CD4-positive, alpha-beta T cell treated with Interleukin-6 at 100 ng/mL for 8 hours (primary cell): ENCODE measurements at places on chromosomes 5 and 9.
A peak's percentile ranks its signal among the peaks of the same experiment; 100 is the strongest.

- no peak for DNase-seq
Observed at GRCh38 chr5:17037751-17038150, 101.7 kb upstream of the MYO10 start.

DNA sequence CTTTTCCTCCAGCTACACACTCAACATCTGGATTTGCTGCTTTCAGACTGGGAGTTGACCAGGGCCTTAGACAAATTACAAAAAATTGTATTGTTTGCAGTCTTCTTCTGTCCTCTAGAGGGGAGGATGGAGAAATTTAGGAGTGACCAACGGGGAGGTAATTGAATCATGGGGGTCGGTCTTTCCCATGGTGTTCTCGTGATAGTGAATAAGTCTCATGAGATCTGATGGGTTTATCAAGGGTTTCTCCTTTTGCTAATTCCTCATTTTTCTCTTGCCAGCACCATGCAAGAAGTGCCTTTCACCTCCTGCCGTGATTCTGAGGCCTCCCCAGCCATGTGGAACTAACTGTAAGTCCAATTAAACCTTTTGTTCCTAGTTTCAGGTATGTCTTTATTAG is 4.2 kb downstream of the IFNA8 start:
- no peak for DNase-seq

DNA sequence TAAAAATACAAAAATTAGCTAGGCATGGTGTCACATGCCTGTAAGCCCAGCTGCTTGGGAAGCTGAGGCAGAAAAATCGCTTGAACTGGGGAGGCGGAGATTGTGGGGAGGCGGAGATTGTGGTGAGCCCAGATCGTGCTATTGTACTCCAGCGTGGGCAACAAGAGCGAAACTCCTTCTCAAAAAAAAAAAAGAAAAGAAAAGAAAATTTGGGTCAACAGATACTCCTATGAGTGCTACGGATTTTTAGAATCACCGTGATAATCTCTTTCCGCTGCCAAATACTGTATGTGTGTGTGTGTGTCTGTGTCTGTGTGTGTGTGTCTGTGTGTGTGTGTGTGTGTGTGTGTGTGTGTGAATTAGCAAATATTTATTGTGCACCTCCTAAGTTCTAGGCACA is 64.4 kb downstream of the ARRDC3 start:
- peak; percentile 6 for DNase-seq

DNA sequence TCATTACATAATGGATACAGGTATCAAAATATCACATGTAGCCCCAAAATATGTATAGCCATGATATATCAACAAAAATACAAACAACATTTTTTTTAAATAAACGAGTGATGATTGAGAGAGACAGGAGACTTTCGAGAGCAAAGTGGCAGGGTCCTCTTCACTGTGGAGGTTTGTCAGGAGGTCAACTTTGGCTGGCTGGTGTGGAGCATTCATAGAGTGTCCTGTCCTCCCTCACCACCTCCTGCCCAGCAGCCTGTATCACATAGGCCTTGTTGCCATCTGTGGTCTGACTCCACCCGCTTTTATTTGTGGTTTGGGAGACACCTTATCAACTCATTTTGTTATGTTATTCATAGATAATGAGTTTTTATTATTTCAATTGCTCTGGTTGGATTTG is 206.9 kb downstream of the SYK start:
- DNase-seq, result no peak

DNA sequence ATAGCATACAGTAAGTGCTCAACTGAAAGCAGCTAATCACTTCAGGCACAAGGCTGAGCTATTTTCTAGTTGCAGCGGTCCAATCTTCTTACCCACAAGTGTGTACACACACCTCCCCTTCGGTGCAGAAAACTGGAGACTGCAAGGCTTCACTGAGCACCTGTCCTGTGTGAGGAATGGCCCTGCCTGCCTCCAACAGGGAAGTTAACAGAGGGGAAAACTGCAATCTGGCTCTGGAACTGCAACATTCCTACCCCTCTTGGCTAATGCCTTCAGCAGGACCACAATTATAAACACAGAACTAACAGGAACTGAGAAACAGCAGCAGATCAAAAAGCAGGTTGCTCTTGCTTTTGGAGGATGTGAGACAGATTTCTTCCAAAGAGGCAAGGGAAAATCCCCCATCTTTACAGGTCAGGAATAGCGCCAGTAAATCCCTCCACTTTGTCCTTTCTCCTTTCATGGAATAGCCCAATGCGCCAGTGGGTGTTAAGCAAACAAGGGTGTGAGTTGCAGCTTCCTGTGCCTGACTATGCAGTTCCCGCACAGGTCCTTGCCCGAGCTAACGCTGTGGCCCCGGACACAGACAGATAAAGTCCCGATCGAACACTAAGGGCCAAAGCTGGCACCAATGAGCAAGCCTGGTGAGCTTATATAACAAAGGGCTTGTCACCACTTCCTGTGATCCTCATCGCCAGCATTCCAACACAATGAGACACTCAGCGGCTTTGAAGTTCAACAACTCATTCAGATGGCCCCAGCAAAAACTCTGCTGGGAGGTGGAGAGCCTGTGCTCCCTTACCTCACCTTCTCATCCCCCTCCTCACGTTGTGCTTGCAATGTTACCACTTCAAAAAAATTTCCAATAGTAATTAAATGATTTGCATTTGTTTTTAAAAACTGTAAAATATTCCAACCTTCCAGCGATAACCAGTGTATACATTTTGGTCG is 21.5 kb downstream of the SHB start:
- DNase-seq, result no peak

- DNase-seq, result no peak
Observed at GRCh38 chr5:140345919-140346347, 470 bp downstream of the HBEGF start.

DNA sequence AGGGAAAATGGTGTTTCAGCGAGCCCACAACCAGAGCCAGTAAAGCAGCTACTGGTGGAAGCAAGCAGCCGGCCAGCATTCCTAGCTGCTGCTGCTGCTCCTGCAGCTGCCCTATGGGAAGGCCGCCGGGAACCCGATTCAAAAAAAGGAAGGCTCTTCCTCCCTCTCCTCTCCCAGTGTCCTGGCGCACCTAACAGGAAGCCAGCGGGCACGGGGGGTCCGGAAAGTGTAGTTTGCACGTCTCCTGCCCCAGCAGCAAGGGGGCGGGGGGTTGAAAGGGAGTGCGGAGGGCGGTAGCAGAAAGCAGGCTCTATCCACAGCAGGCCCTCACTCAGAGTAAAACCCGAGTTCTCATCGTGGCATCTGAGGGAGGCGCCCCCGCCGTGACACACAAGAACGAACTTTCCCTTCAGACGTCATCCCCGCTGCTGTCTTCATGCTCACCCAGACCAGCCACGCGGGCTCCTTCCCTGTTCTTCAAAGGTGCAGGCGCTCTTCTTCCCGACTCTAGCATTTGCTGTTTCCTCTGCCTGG is 16.5 kb downstream of the GRXCR2 start:
- DNase-seq, result no peak

DNA sequence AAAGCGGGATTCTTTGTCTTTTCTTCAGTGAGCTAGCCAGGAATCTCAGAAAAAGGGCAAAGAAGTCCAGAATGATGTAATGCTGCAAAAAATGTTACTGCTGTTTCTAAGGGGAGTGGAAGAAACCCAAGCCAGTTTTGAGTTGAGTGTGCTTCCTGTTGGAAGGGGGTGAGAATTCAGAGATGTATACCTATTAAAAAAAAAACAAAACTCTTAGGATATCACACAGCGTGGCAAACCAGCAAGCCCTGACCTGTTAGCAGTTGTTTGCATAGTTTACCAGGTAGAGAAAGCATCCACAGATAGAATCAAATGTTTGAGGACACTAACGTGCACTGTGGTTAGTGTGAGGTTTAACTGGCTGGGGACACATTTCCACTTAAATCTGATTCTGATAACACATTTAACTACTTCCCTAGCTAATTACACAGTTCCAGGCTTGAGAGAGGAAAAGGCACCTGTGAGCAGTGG is 11.4 kb downstream of the BASP1 start:
- no peak for DNase-seq

GRCh38 chr9:16207161-16207560 is 654.3 kb downstream of the CCDC171 start:
- no peak for DNase-seq

DNA sequence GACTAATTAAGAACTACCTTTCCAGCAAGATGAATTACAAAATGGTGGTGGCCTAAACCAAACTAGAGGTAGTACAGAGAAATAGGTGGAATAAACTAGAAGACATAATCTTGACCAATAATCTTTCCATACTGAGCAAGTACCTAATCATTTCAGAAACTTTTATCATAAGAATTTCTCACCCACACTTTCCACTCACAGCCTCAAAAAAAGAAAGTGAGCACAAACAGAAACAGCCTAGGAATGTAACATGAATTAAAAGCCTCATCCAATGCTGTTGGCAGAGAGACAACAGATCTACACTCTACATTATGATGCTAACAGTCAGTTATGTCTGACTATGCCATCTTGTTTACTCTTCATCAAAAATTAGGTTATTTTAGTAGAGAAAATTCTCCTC is 1.3 kb downstream of the RNF38 start:
- DNase-seq, result no peak

GRCh38 chr9:114425126-114425525 is 37.3 kb upstream of the AKNA start:
- no peak for DNase-seq

GRCh38 chr9:86547571-86547970 is 193.4 kb upstream of the TUT7 start:
- DNase-seq, result no peak

GRCh38 chr5:124605541-124605940 is 140.9 kb downstream of the ZNF608 start:
- DNase-seq, result no peak

GRCh38 chr9:108376140-108376539 is 479.6 kb downstream of the ACTL7B start:
- DNase-seq, result no peak

DNA sequence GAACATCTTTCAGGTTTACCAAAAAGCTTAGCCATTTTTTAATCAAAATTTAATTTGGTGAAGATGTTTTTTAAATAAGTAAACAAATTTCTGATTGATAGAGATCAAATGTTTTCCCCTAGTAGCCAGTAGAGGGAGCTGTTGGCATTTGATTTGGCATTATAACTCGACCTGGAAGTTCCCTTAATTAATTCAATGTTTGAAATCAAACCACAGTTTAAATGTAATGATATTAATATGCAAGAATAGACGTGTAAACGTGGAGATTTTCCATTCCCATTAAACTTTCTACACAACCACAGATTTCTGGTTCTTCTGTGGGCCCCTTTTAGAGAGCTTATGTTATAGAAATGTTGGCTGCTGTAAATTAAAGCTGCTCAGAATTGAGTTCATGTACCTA is 148.1 kb upstream of the MPDZ start:
- DNase-seq, result no peak

GRCh38 chr9:10566848-10567247 is 46.0 kb downstream of the PTPRD start:
- no peak for DNase-seq
